ENCODE measurements at places on chromosomes 13 and 19. TPM values are rescaled to one million over a fixed set of nuclear protein-coding genes. Genes with fewer than 3 reads are reported as not detected.

- no peak for DNase-seq
Measured at GRCh38 chr19:38891771-38892170, 7.6 kb downstream of the SIRT2 start.

GRCh38 chr13:72542241-72542640 lies 185.2 kb downstream of the MZT1 start:
- no peak for DNase-seq

DNA sequence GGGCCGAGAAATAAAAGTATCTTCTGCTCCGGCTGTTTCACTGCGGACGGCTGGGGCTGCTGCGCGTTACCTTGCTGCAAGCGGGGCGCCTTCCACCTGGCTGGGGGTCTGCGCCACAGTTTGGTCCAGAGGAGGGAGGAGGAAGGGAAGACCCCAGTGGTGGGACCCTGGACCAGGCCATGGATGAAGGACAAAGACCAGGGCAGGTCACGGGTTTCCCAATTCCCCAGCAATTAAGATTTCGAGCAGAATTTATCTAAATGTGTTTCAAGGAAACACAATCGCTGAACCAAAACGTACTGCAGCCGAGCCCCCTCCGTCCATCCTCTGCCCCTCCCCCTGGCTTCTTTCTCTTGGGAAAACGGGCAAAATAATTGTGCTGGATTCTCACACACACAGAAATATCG lies 2.9 kb downstream of the SOX1 start:
- no peak for DNase-seq

DNA sequence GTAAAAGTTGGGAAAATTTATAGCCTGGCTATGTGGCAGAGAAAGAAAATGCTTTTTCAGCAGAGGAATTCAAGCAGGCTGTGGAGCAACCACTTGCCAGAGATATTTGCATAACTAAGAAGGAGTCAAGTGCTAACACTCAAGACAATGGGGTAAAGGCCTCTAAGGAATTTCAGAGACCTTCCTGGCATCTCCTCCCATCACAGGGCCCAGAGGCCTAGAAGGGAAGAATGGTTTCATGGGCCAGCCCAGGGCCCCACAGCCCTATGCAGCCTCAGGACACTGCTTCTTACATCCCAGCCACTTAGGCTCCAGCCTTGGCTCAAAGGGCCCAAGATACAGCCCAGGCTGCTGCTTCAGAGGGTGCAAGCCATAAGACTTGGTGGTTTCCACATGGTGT lies 14.3 kb downstream of the SLC15A1 start:
- DNase-seq, result no peak

DNA sequence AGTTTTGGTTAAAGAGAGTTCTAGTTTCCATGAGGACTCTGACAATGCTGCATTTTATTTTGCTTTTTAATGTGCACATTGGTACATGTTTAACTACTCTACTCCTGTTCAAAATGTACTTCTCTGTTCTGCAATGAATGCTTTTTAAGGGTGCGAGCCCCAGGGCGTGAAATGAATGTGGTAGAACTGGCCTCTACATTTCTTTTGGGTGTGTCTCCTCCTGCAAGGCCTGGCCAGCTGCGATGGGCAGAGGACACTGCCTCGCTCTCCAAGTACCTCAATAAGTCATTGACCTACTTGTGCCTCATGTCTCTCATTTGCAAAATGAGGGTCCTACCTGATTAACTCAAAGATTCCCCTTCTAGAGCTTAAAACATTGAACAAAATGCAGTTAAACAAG lies 6.7 kb downstream of the RGS9BP start:
- no peak for DNase-seq

DNA sequence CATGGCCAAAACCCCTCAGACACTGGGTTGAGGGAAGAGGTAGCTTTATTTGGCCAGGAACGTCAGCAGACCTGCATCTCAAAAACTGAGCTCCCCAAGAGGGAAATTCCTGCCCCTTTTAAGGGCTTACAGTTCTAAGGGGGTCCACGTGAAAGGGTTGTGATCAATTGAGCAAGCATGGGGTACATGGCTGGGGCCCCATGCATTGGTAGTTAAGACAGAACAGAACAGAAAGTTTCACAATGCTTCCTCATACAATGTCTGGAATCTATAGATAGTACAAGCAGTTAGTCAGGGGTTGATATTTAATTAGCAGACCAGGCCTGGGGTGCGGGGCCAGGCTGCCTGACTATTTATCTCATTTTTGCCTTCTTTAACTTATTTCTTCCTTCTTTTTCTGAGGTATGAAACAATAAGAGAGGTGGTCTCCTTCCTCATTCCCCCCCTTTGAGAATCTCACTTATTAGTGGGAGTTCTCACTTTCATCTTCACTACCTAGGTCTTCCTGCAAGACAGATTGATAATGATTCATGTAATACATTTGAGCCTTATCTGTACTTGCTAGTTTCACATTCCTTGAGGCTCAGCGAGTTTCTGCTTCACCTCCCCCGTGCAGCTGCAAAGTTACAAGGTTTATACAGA lies 84.8 kb downstream of the SLC25A15 start:
- DNase-seq, result no peak

GRCh38 chr13:104526561-104526960 lies 1460.3 kb upstream of the SLC10A2 start:
- no peak for DNase-seq

- no peak for DNase-seq
Measured at GRCh38 chr13:96822895-96823294, 171.4 kb downstream of the OXGR1 start.

- DNase-seq, result no peak
Measured at GRCh38 chr13:21673539-21673788, 2.6 kb downstream of the FGF9 start.

DNA sequence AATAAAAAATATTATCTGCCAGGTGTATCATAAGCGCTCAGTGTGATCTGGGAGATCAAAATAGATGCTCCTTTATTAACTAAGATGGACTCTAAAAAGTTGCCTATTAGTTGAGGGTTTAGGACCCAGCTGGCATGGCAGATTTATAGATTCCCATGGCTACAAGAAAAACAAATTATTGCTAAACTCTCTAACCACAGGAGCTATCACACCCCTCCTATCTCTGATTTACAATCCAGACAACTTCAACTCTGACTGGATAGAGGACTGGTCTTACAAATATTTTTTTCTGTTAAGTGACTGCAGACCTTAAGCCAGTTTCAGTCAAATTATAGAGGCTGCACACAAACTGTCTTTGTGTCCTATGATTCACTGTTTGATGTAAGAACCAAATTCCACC lies 45.4 kb upstream of the MYCBP2 start:
- no peak for DNase-seq

GRCh38 chr13:23159205-23159759 lies 21.5 kb upstream of the SGCG start:
- no peak for DNase-seq

- peak; percentile 25 for DNase-seq
Measured at GRCh38 chr13:110589793-110590390, 25.5 kb upstream of the NAXD start.

DNA sequence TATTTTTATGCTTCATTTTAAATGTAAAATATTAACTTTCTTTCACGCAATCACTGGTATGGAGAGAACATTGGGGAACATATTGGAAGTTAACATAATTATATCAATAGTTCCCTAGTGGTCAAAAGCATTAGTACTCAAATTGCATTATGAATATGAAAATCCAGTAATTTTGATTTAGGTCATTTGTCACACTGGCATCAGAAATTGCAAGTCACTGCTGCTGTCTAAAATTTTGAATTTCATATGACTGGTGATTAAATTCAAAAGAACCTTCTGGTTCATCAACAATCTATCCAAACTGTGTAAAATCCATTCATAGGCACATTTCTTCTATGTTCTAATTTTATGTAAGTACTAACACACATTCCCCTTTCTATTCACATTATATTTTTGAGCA lies 2235.7 kb upstream of the PCDH20 start:
- DNase-seq, result no peak

- DNase-seq, result no peak
Measured at GRCh38 chr19:29804493-29804892, 7.3 kb upstream of the CCNE1 start.

DNA sequence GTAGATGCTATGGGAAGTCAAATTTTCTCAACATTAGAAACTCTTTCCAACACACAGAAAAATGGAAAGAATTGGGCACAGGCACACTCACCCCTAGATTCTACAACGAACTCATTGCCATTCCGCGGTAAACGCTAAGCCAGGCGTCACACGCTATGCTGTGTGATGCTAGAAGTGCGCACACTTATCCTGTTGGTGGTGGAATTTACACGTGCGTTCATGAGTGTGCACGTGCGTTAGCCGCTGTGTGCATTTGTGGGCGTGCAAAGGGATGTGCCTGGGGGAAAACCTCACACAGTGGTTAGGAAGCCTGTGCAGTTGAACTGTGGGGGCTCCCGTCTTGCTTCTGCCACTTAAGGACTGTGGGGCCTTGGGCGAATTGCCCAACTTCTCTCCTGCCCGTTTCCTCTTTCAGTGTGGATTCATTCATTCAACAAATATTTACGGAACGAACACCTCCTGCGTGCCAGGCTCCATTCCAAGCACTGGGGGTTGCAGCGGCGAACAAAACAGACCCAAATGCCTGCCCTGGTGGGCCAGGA lies 7.7 kb downstream of the NFILZ start:
- no peak for DNase-seq

DNA sequence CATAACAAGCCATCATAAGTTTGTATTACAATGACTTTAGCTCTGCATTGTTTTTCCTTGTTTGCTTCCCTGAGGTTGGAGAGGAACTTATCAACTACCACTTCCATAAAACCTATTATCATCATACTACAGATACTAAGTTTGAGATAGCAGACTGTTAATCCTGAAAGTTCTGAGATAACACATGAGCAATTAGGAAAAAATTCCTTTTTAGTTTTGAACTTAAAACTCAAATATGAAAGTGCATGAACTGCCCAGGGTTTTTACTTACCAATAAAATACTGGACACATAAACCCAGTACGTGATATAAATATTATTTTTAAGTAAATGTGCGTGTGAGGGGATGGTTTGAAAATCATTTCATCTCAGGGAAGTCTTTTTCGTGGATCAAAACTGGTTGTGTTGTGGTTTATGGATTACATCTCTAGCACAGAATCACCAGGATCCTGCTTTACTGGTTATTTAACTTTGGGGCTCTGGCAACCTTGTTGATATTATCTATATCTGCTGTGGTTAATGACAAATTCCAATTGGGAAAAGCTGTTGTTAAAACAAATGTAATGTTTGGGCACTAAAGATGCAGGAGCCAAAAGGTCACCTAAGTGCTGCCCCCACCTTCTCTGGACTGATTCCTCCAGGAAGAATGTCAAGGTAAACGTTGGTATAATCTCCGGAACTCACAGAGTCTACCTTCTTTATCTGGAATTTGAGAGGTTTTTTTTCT lies 12.4 kb downstream of the CDX2 start:
- no peak for DNase-seq

- no peak for DNase-seq
Measured at GRCh38 chr19:32863841-32864240, 5.7 kb downstream of the SLC7A9 start.

ZNF101 gene
- 9.8 TPM for total RNA-seq

NANOS3 gene
- total RNA-seq, result not detected

SHC2 gene
- total RNA-seq, result 7.6 TPM

CYP2A7 gene
- not detected for total RNA-seq

NKPD1 gene
- total RNA-seq, result 0.13 TPM

DNAAF3 gene
- 0.26 TPM for total RNA-seq

AXL gene
- total RNA-seq, result 5.8 TPM

CEACAM16 gene
- not detected for total RNA-seq

ERICH4 gene
- total RNA-seq, result not detected

RFPL4A gene
- 3.4 TPM for total RNA-seq

IZUMO1 gene
- 0.25 TPM for total RNA-seq

ZNF559 gene
- total RNA-seq, result 11.8 TPM

AP2S1 gene
- total RNA-seq, result 177 TPM

CEACAM4 gene
- not detected for total RNA-seq

VAV1 gene
- total RNA-seq, result under 0.01 TPM

LILRA5 gene
- total RNA-seq, result not detected

JAK3 gene
- total RNA-seq, result 1.7 TPM

SMIM17 gene
- total RNA-seq, result 0.26 TPM

URAD gene
- not detected for total RNA-seq

TTC9B gene
- total RNA-seq, result not detected

NLRP4 gene
- not detected for total RNA-seq

RBM26 gene
- total RNA-seq, result 13.4 TPM
